CD8-positive, alpha-beta memory T cell (primary cell): ENCODE measurements at places on chromosomes 11 and 22. TPM values are rescaled to one million over a fixed set of nuclear protein-coding genes. Genes with fewer than 3 reads are reported as not detected.

GRCh38 chr22:19720150-19720827 is 3.0 kb upstream of the GP1BB start:
- DNase-seq = no peak
- peaks cover 7% of the 10 kb centered on the region for H3K36me3 ChIP-seq
- H3K27me3 ChIP-seq = peaks cover 13% of the 10 kb centered on the region
- H3K4me1 ChIP-seq = peaks cover 23% of the 10 kb centered on the region
- H3K4me3 ChIP-seq = no peak overlapping the region
- no peak overlapping the region for H3K27ac ChIP-seq

Gene OR52I2
- not detected for total RNA-seq

DNA sequence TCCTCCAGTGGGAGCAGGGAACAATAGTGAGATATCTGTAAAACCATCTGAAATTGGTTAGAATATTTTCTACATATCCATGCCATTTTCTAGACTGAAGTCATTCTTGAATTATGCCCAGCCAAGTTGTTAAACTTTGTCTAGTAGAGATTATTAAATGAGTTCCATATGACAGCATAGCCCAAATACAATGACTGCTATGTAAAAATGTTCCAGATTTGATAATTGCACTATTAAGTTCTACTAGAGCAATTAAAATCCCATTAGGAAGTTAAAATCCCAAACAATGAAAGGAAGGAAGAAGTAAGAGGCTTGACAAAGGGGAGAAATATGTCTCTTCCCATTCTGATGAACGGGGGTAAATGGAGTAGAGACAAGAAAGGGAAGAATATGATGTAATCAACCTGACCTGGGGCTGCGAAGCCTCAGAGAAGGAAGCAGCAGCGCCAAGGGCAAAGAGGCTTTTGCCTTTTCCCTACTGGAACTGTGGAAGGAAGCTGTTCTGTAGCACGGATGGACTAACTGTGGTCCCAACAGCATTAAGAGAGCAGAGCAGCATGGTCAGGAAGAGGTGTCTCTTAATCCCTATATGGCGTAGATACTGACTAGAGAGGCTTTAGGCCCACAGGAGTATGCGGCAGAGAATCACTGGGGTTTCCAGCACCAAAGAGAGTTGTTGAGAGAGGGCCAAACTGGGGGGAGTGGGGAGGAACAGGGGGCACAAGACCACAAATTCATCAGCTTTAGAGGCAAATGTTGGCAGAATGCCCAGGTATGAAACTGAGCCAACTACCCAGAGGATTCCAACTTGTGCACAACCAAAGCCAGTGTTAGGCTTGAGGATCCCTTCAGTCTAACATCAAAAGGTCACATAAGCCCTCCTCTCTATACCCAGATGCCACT is 26.7 kb downstream of the RRP8 start:
- no peaks in the 10 kb centered on the region for H3K4me1 ChIP-seq
- H3K36me3 ChIP-seq = no peaks in the 10 kb centered on the region
- no peaks in the 10 kb centered on the region for H3K27me3 ChIP-seq
- DNase-seq = no peak

- no peaks in the 10 kb centered on the region for H3K36me3 ChIP-seq
- no peaks in the 10 kb centered on the region for H3K27me3 ChIP-seq
- no peak overlapping the region for H3K4me3 ChIP-seq
- no peak for DNase-seq
- no peaks in the 10 kb centered on the region for H3K4me1 ChIP-seq
- peak overlapping the region; percentile 24 for H3K27ac ChIP-seq
Measured at GRCh38 chr22:35393116-35394010, 6.6 kb upstream of the MCM5 start.

Gene MOV10L1
- total RNA-seq = not detected

Gene SAA4
- total RNA-seq = not detected

DNA sequence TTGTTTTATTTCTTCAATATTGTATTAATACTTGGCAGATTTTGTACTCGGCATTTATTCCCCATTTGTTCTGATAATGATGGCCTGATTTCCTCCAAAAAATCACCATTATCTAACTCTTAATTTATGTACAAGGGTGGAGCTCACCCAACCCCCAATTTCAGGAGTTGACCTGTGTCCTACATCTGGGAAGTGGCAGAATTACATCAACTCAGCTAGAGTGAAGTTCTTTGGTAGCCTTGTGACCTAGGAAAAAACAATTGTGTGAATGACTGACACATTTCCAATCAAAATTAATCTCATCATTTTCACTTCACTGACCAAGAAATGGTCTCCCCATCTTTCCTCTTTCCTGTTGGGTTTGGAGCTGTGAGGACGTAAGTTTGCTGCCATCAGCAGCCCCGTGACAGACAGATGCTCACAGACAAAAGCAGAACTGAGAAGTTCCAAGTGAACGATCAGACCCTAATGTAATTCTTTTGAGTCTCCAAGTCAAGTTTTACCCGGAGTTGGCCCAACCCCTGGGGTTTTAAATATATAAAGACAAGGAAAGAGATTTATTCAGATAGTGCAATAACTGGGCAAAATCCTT is 16.6 kb upstream of the MS4A6E start:
- H3K4me3 ChIP-seq = no peak overlapping the region
- H3K27me3 ChIP-seq = no peaks in the 10 kb centered on the region
- H3K27ac ChIP-seq = no peak overlapping the region
- no peaks in the 10 kb centered on the region for H3K4me1 ChIP-seq

DNA sequence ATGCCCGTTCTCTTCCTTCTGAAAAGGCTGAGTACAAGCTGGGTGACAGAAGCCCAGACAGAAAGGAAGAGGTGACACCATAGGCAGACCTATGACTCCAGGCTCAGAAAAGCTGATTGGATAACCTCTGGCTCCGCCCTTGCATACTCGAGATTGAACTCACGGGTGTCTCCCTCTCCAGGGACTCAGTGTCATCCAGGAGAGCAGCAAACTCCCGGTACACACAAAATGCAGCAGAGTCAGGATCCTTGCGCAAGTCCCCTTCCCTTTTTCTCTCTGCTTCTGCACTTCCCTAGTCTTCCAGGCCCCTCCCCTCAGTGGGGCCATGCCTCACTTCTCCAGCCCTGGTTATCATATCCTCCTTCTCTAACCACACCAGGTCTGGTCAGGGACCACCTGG is 9.8 kb downstream of the SCN4B start:
- H3K4me3 ChIP-seq = no peak overlapping the region
- no peak for DNase-seq
- H3K27me3 ChIP-seq = peaks cover 29% of the 10 kb centered on the region
- no peaks in the 10 kb centered on the region for H3K36me3 ChIP-seq

DNA sequence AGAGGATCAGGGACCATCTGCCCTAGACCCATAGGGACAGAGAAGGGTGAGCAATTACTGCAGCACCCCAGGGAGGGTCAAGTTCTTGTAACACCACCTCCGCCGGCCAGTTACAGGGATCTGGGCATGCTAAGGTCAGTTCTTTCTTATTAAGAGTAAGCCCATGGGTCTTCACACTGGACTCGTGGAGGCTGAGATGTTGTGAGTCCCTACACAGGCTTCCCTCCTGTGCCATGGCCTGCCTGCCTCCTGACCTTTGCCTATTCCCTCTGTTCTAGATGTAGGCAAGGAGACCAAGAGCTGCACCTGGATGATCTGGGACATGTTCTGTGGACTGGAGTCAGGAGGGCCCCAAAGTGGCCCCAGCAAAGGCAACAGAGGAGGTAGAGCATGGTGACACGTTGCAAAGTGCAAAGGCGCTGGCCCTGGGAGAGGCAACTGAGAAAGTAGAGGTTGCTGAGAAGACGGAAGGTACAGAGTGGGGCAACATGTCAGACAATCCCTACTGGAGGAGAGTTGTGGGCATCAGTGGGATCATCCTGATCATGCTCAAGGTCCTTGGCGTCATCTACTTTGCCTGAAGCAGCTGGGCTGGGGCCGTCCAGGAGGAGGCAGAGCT is 16.3 kb upstream of the GNAZ start:
- H3K4me3 ChIP-seq = no peak overlapping the region
- no peak overlapping the region for H3K27ac ChIP-seq
- no peaks in the 10 kb centered on the region for H3K36me3 ChIP-seq
- DNase-seq = no peak

Gene DUSP18
- total RNA-seq = 12.5 TPM

DNA sequence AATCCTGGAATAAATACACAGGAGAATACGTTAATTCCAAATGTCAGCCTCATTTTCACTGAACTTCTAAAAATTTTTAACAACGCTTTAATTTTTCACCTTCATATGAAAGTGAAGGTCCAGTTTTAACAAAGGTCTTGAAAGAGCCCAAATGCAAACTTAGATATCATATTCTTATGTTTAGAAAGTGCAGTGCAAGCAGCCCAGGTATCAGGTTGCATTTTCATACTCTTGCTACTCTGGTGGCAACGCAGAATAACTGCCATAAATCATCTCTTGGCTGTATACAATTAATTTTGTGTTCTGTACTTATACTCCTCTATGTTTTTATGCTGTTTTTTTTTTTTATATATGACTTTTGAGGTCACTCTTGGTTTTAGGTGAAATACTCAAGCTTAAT is 496.7 kb upstream of the ARHGAP42 start:
- no peaks in the 10 kb centered on the region for H3K27me3 ChIP-seq
- H3K4me1 ChIP-seq = no peaks in the 10 kb centered on the region

DNA sequence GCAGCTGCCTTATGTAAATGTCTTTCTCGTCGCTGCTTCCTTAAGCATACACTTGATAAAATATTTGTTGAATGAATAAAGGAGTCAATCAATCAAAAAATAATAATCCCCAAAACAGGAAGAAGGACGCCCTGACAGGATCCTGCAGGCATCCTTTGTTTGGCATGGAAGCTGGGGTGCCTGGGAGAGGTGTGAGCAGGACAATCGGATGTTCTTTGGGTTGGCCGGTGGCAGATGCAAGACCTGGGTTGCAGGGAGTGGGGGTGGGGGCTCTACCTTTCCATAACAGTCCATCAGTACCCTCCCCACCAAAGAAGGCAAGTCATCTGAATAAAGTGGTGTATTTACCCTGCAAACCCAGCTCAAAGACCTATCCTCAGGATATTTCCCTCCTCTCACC is 1.4 kb upstream of the SHANK2 start:
- H3K27me3 ChIP-seq = peaks cover 27% of the 10 kb centered on the region
- no peaks in the 10 kb centered on the region for H3K36me3 ChIP-seq
- no peak overlapping the region for H3K4me3 ChIP-seq
- DNase-seq = no peak
- H3K27ac ChIP-seq = no peak overlapping the region

DNA sequence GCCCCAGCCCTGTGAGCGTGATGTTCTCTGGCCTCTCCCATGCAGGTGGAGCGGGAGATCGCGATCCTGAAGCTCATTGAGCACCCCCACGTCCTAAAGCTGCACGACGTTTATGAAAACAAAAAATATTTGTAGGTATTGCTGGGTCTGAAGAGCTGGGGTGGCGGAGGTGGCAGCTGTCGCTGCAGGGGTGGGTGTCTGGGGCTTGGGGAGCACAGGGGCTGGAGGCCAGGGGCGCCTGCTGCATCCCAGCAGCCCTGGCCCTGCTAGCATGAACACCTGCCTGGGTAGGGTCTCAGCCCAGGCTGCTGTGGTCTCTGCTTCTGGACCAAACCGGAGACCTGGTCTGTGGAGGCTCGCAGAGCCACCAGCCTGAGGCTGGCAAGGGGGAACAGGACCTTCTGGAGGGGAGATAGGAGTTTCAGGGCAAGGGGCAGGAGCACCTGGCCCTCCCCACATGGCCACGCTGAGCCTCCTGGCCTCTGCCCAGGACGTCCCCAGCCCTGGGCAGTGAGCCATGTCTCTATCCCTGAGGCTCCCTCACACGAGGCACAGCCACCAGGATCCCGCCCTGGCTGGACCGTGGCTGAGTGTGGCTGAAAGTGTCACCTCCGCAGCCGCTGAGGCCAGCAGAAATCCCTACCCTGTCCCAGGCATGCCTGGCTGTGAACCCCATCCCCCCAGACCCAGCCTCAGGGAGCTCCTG is 48.2 kb downstream of the MOB2 start:
- H3K36me3 ChIP-seq = no peaks in the 10 kb centered on the region
- DNase-seq = no peak
- no peaks in the 10 kb centered on the region for H3K4me1 ChIP-seq

DNA sequence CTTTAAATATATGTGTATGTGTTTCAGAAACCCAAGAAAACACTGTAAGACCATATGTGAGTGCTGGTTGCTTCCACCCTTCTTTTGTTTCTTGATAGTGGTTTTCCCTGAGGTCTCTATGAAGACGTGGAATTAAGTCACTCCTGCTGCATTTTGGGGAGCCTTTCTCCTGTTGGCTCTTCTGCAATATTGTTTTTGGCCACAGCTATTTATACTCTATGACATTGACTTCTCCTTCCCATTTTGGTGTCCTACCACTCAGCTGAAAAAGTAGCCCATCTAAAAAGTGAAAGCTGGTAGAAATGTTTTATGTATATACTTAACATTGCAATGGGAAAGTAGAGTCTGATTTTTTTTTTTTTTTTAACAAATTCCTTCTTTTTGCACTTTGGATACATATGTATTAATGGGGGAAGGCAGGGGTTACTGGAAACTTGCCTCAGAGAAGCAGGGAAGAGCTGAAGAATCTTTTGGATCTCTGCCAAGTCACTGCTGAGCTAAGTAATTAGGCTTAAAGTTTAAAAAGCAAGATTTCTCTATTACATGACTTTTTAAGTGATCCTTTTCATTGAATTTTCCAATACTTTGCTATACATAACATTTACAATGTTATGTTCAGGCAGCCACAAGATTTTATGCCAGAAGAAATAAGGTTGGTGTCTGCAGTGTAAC is 1.8 kb downstream of the TTC17 start:
- H3K27me3 ChIP-seq = no peaks in the 10 kb centered on the region
- H3K4me3 ChIP-seq = peak overlapping the region; percentile 83
- no peak overlapping the region for H3K27ac ChIP-seq

DNA sequence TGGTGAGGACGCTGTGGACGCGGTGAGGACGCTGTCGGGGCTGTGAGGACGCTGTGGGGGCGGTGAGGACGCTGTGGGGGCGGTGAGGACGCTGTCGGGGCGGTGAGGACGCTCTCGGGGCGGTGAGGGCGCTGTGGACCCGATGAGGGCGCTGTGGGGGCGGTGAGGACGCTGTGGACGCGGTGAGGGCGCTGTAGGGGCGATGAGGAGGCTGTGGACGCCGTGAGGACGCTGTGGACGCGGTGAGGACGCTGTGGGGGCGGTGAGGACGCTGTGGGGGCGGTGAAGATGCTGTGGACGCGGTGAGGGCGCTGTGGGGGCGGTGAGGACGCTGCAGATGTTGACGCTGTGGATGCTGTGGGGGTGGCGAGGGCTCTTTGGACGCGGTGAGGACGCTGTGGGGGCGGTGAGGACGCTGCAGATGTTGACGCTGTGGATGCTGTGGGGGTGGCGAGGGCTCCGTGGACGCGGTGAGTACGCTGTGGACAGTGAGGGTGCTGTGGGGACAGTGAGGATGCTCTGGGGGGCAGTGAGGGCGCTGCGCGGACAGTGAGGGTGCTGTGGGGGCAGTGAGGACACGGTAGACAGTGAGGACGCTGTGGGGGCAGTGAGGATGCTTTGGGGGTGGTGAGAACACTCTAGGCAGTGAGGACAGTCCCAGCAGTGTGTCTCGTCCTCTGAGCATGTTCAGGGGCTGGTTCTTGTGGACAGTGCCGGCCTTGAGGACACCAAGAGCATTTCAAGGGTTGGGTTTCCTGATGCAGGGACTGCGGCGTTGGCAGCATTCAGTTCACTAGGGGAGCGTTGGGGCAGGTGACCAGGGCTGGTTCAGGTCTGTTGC is 4.2 kb downstream of the GP1BB start:
- H3K4me3 ChIP-seq = no peak overlapping the region
- H3K36me3 ChIP-seq = no peaks in the 10 kb centered on the region
- no peak for DNase-seq
- H3K27ac ChIP-seq = no peak overlapping the region
- H3K4me1 ChIP-seq = peaks cover 16% of the 10 kb centered on the region

Gene RNF169
- total RNA-seq = 13.6 TPM
